ENCODE measurements at places on chromosomes 3 and 15.

DNA sequence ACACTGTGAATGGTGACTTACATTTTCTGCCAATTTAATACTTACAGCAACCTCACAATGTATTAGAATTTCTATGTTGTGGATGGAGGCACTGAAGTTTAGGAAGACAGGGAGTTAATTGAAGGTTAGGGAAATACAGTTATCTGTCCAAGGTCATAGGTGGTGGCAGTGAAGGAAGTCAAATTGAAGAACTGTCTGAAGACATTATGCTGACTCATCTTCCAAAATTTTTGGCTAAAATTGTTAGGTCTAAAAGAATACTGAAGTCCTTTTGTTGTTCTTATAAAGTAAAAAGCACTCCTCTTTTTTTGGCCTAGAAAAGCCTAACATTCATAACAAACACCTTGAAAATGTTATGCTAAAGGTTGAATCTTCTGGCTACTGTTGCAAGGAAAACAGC, 27.7 kb downstream of the EMC4 start:
- DNase-seq: no peak

DNA sequence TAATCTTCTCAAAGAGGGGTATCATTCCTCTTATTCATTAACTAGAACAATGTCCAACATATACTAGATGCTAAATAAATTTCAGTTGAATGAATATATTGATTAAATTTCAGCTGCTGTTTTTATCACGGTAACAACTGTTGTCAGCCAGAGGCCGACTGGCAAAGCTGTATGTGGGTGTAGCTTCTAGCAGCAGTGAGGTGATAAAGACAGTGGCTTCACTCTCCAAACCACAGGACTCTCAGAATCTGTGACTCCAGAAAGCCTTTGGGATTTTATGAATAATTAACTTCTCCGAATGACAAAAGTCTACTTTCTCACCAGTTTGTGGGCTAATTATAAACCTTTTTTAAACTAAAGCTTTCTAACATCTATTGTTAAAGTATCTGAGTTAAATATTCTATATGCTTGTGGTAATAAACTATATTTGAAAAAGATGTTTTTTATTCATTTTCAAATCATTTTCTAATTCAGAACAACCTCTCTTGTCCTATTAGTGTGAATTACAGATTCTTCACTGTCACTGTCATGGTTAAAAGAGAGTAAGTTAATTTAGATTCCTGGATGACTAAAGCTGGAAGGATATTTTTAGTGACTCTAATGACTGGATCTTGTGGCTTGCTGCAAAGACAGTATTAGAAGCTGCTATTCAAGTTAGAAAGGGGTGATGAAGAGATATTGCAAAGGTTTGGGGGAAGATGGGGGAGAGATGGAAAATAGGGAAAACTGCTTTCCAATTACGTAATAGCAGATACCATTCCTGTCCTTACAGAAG, 796.4 kb upstream of the ARPP21 start:
- no peak for DNase-seq

GRCh38 chr3:47428662-47429061, 47.1 kb downstream of the SCAP start:
- DNase-seq: no peak

- DNase-seq: no peak
Measured at GRCh38 chr15:69626095-69627066, 173.8 kb downstream of the RPLP1 start.

GRCh38 chr3:8762607-8763377, 6.6 kb downstream of the OXTR start:
- DNase-seq: no peak
